ENCODE measurements at places on chromosomes 11 and 22.

DNA sequence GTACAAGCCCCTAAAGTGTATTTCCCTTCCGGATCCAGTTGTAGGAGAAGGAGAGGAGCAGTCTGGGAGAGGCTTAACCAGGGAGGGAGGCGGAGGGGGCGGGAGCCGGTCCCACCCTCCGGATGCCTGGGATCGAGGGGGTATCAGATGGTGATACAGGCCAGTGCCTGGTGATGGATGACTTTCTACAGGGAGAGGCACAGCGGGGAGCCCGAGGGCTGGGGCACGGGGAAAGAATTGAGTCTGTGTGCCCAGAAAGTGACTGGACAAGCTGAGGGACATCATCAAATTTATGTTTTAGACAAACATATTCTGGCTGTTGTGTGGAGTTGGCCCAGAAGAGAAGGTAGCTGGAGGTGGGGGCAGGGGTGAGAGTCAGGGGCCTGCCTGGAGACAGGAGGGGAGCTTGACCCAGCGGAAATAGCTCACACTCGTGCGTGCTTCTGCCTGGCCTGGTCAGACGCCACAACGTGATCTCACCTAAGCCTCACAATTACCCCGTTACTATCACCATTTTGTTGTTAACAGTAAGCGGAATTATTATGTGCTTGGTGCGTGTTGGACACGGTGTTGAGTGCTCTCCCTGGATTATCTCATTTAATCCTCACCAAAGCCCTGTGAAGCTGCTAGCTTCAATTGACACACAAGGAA, 42.4 kb downstream of the AMPD3 start:
- no peak for DNase-seq

DNA sequence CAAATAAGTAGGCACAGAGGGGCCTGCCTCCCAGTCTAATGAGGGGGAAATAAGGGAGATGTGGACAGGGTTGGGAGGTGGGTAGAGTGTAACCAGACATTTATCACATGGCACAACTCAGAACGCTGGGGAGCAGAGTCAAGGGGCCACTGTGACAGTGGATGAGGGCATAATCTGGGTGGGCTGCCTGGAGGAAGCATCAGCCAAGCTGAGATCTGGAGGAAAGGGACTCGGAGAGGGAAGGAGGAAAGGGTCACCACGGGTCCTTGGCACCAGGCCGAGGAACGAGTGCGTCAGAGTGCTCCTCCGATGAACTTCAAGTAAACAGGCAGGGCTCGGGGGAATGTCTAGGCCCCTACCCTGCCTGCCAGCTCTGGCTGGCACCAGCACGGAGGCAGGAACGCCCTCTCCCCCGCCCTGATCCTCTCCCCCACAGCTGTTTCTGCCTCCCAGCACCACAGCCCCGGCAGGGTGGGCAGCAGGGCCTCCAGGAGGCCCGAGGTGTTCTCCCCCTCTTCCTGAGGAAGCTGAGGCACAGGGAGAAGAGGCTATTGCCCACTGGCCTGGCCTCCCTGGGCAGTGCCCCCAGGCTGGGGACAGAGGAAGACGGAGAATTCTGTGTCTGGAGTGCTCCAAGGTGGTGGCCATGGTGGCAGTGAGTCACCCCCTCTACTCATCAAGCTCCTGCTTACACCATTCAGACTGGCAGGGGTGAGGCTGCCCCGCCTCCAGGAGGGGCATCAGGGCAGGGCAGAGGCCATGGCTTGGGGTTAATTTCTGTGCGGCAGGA, 4.2 kb downstream of the ALDH3B1 start:
- DNase-seq: no peak

DNA sequence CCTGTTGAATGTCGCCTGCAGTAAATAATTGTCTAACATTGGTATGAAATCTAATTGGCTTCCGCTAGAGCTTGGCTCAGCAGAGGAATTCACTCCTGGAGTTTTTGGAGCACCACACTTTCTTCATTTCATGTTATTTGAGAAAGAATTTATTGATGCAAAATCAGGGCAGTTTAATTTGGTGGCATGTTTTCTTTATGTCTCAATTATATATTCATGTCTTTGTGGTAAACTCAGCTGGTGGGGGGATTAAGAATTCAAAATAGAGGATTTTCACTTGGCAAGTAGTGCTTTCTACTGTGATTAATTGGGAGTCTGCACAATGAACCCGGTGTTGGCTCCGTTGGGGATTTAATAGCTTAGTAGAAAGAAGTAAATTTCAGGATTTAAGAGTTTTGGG, 784.4 kb downstream of the NTM start:
- DNase-seq: no peak

- DNase-seq: peak; percentile 55
Observed at GRCh38 chr11:107017433-107018218, 650 bp downstream of the GUCY1A2 start.

DNA sequence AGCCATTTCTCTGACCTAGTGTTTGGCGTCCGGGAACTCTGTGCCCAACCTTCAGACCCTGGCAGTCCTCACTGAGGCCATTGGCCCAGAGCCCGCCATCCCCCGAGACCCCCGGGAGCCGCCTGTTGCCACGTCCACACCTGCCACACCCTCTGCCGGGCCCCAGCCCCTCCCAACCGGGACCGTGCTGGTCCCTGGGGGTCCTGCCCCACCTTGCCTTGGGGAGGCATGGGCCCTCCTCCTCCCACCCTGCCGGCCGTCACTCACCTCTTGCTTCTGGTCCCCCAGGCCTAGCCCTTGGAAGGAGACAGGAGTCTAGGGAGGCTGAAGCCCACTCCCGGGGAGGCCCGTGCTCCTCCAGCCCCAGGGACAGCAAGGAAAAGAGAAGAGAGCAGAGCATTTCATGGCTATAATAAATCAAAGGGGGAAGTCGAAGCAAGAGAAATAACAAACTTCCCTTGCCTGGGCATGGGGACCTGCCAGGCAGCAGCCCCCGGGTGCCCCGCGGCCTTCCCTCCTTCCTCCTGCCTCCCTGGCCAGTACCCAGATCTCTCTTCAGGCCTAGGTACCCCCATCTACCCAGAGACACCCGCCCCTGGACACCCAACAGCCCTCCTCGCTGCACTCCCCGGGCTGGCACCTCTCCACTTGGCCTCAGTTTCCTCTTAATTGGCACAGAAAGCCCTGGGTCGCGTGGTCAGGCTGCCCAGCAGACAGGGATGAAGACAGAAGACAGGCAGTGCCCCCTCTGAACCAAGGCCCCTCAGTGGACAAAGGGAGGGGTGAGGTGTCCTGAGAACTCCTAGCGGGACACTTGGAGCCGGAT, 13.0 kb upstream of the SLC39A13 start:
- no peak for DNase-seq

DNA sequence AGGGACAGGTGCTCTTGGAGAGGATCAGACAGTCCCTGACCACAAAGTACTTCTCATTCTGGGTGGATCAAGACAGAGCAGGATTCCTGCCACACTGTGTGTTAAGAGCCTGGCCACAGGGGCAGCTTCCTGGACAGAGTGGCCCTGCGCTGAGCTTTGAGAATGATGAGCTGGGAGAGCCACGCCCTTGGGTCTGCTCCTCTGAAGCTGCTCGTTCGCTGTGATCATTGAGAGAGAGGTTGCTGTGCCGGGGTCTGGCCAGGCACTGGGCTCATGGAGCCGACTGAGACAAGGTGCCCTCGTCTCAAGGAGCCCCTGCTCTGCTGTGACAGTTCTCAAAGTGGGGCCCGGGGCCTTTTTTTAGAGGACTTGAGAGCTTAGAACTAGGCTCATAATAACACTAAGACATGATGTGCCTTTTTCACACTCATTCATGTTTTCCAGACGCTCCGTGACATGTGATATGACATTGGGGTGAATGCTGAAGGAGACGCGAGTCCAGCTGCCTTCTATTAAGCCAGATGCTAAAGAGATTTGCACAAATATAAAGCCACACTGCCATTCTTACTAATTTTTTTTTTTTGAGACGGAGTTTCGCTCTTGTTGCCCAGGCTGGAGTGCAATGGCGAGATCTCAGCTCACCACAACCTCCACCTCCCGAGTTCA, 1.6 kb upstream of the MFRP start:
- DNase-seq: no peak

- no peak for DNase-seq
Observed at GRCh38 chr22:23276656-23277582, 96.6 kb downstream of the BCR start.

- DNase-seq: peak; percentile 74
Observed at GRCh38 chr11:73242251-73243092, 24.4 kb downstream of the P2RY2 start.

DNA sequence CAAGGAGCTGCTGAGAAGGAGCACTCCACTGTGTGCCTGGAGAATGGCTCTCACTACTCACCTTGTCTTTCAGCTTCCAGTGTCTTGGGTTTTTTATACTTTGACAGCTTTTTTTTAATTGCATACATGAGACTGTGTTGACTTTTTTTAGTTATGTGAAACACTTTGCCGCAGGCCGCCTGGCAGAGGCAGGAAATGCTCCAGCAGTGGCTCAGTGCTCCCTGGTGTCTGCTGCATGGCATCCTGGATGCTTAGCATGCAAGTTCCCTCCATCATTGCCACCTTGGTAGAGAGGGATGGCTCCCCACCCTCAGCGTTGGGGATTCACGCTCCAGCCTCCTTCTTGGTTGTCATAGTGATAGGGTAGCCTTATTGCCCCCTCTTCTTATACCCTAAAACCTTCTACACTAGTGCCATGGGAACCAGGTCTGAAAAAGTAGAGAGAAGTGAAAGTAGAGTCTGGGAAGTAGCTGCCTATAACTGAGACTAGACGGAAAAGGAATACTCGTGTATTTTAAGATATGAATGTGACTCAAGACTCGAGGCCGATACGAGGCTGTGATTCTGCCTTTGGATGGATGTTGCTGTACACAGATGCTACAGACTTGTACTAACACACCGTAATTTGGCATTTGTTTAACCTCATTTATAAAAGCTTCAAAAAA, 72.6 kb downstream of the NCAPD3 start:
- no peak for DNase-seq

DNA sequence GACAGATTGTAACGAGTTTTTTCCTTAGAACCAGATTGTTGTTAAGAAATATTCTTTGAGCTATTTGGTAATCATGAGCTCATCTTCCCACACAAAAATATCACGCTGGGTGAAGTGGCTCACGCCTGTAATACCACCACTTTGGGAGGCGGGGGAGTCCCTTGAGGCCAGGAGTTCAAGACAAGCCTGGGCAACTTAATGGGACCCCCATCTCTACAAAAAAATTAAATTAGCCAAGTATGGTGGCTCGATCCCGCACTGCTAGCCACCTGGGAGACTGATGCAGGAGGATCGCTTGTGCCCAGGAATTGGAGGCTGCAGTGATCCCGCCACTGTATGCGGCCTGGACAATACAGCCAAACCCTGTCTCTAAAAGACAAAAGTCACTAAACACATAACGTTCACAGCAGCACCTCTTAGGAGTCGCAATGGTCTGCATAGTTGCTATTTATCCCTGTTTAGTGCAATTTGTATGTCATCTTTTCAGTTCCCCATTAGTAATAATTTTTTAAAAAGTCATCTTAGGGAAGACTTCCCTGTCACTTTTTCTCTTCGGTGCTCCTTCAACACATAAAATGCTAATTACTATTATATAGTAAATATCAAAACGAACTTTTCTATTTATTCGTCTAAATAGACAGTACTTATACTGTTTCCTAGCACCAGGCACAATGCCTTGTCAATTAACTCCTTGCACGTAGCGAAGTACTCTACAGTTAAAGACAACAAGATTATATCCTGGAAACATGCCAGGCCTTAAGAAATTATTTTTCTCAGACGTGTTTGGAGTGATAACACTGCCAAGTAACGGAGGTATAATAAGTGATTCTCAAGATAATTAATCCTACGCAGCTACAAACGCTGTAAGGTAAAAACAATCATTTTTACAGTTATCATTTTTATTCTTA, 1.1 kb downstream of the ST13 start:
- no peak for DNase-seq

GRCh38 chr11:8531312-8531711, 62.7 kb downstream of the STK33 start:
- DNase-seq: peak; percentile 44

DNA sequence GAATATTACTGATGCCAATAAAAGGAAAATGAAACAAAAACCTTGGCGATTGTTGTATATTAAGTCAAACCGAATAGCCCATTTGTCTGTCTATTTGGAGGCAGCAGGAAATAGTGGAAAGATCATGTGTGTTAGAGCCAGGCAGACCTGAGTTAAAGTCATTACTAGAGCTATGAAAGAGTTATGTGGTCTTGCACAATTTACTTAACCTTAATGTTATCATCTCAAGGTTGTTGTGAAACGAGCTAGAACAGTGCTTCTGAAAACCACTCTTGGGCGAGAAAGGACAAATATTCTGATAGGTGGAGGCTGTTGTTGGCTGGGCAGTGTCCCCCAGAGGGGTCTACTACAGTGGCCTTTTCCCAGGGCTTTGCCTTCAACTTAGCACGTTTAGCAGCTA, 60.0 kb upstream of the NUP160 start:
- no peak for DNase-seq

- no peak for DNase-seq
Observed at GRCh38 chr11:105774899-105775298, 165.0 kb downstream of the GRIA4 start.

- DNase-seq: no peak
Observed at GRCh38 chr11:995044-995751, 41.3 kb downstream of the MUC6 start.

DNA sequence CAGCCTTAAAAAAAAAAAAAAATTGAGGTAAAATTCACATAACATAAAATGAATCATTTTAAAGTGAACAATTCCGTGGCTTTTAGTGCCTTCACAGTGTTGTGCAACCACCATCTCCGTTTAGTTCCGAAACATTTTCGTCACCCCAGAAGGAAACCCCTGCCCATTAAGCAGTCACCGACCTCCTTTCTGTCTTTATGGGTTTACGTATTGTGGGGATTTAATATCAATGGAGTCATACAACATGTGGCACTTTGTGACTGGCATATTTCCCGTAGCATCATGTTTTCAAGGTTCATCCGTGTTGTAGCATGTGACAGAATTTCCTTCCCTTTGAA, 65.5 kb downstream of the BCR start:
- DNase-seq: no peak

DNA sequence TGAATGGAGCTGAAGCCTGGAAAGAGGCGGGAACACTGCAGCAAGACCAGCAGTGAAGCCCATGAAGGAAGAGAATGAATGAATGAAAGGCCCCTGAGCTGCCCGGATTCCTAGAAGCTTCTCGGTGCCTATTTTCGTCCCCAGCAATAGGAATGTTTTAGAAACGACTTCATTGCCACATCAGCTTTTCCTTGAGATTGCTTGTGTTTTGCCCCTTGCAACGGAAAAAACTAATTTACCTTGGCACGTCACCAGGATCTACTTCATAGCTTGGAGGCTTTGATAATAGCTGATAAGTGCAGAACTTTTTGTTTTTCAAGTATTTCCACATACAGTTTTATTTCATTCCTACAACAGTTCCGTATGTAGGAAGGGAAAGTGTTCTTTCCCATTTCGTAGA, 248.9 kb upstream of the NARS2 start:
- DNase-seq: no peak

GRCh38 chr22:29062286-29062821, 723 bp upstream of the C22orf31 start:
- no peak for DNase-seq

GRCh38 chr22:45818424-45819085, 146.9 kb downstream of the ATXN10 start:
- no peak for DNase-seq
